ENCODE measurements at places on chromosomes 3 and 15.

GRCh38 chr3:137343283-137343682 lies 385.5 kb downstream of the IL20RB start:
- DNase-seq, result no peak

DNA sequence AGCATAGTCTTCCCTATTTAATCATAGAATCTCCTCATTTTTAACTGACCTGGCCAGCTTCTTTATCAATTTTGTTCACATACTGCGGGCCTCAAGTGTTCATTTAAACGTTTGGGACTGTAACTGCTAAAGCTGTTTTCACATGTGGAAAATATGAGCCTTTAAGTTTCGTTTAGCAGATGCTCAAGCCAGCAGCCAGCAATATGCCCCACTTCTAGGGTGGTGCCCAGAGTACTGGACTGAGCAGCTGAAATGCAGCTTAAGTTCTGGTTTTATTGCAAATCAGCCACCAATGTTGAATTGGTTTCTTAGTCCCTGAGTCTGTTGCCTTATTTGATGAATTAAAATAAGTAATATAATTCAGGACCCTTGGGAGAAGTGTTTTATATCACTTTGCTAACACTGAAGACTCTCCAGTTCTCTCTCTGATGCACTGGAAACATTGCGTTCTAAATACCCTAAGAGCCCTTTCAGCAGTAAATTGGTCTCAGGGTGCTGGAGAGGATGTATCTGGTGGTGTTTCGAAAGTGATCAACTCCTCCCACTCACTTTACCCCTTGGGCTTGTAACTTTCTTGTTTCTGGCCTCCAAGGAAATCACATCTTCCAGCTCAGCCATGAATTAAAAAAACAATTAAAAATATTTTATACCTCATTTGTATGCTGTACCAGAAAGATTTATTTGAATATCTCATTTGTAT lies 61.7 kb downstream of the B3GALNT1 start:
- no peak for DNase-seq

DNA sequence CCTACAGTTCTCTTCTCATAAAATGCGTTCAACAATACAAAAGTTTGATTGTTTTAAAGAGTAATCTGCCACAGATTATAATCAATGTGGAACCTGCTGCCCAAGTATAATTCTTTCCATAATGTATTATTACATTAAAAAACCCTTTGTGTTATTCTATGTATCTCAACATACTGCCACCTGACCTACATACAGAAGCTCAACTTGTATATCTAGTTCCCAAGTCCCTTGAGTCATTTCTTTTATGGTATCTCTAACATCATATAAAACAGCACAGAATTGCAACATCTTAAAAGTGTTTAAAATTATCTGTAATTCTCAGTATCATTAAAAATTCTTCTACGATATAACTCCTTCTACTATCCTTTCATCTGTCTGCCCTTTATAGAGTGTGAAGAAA lies 70.3 kb downstream of the TBL1XR1 start:
- DNase-seq, result no peak

GRCh38 chr15:81939604-81940440 lies 106.0 kb downstream of the MEX3B start:
- DNase-seq, result no peak

DNA sequence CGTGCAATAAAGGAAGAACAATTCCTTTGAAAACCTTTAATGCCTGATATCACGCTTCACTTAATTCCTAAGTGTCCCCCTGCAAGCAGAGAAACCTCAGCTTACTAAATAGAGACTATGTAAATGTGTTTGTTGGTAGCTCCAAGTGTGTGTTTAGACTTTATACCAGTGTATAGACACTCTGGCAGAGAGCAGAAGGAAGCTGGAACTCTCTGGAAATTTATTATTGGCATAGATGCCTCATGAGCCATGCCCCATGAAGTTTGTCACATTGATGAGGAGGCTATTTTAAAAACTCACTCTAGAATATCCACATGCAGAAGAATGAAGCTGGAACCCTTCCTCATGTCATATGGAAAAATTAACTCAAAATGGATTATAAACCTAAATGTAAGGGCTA lies 99.9 kb downstream of the THRB start:
- no peak for DNase-seq

GRCh38 chr3:134621854-134622253 lies 29.0 kb downstream of the KY start:
- no peak for DNase-seq

- DNase-seq, result no peak
Observed at GRCh38 chr3:99751649-99752048, 66.0 kb upstream of the CMSS1 start.

GRCh38 chr3:32360493-32360827 lies 31.2 kb upstream of the CMTM7 start:
- no peak for DNase-seq

DNA sequence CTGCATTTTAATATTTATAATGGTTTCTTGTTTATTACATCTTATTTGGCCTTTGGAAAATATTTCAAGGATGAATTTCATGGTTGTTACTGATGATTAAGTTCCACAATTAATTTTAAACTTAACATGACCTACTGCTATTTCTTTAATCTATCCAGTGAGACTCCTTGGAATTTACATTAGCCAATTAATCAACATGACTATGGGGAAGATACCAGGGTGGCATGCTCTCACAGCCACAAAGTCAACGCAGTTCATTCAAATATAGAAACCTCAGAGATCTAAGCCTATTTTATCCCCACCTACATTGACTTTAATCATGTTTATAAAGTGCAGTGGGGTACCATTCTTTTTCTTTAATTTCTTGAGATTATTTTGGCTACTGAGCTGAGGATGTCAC lies 43.6 kb upstream of the PDZRN3 start:
- no peak for DNase-seq

DNA sequence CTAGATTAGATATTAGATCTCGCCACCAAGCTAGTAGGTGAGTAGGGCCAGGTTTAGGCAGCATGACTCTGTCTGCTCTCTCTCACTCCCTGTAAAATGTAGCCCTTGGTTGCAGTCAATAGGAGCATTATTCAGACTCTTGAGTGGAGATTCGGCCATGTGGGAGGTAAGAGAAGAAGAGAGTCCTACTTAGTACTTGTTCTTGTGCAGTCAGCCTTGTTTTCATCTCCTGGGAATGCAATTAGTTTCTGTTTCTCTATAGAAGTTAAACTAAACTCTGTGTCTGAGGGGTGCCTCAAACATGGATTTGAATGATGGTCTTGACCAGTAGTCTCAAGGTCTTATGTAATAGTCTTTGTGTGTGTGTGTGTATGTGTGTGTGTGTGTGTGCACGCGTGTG lies 229.5 kb upstream of the DPH6 start:
- DNase-seq, result no peak

GRCh38 chr3:114557791-114558190 lies 264.0 kb downstream of the TIGIT start:
- DNase-seq, result no peak

DNA sequence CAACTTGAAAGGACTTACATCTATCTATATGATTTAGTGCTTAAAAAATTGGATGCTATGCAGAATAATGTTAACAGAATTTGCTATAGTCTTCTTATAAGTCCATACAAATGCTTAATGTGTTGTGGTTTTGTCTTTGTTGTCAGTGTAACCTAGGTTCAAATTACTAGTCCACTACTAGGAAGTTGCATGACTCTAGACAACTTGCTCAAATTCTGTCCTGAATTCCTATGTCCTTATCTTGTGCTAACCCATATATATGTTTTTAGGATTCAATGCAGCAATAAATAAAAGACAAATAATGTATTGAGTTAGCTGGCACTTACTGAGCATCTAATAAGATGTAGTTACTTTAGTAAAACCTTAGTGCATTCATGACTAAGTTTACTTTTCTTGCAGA lies 276.5 kb upstream of the KCNMB2 start:
- DNase-seq, result no peak

- no peak for DNase-seq
Observed at GRCh38 chr3:40782111-40782721, 257.5 kb downstream of the ZNF621 start.

GRCh38 chr3:178159691-178160220 lies 376.5 kb upstream of the KCNMB2 start:
- no peak for DNase-seq

- no peak for DNase-seq
Observed at GRCh38 chr3:147680837-147681483, 271.8 kb downstream of the ZIC1 start.

- DNase-seq, result no peak
Observed at GRCh38 chr3:111335512-111336303, 206.3 kb upstream of the CD96 start.

- DNase-seq, result no peak
Observed at GRCh38 chr3:78855190-78855589, 912.6 kb downstream of the ROBO1 start.

DNA sequence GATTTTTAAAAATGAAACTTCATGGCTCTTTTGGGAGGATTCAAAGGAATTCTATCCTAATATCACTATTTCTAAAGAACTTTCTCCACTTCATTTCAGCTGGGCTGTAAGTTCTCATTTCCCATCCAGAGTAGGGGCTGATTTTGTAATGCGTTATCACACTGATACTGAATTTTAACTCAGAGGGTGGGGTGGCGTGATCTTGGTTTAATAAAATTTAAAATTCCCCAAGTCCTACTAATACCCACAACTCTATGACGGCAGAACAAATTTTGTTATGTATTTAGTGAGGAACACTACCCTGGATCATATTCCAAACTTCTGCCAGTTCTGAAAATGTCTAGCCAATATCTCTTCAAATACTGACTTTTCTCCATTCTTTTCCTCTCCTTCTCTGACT lies 92.7 kb downstream of the ASB7 start:
- no peak for DNase-seq

DNA sequence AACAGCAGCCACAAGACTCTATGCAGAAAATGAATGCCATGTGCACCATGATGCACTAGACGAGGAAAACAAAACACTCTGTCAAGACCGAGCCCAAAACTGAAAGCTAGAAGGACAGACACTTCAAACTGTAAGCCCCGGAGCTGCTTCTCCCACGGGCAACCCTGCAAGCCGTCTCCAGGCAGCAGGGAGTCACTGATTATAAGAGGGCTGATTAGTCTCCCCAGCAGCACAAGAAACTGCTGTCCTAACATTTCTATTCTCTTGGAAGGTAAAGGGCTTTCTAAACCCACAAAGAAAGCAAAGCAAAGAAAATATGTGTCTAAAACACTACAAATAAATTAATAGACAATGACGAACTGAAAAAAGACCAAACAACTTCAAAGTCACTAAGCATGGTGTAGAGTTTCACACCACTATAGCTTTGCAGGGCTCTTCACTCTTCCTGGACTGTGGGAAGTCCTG lies 15.5 kb downstream of the TBC1D2B start:
- DNase-seq, result no peak

GRCh38 chr3:188956839-188957489 lies 214.8 kb upstream of the TPRG1 start:
- DNase-seq, result no peak

DNA sequence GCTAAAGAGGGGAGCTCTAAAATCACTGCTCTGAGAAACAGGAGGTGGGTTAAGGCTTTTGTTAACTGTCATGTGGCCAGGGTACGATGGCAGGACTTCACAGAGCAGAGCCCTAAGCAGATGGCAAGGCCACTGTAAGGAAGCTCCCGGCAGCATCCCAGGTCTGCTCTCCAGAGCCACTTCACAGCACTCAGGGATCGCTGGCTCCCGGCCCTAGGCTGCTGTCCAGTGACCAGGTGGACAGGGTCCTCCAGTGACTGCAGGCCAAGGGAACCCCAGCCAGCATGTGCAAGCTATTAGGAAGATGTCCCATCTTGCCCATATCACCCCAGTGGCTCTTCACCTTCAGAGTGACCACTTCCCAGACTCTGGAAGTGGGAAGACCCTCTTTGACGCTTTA lies 10.4 kb downstream of the TMEM41A start:
- no peak for DNase-seq

GRCh38 chr3:120503727-120504616 lies 53.2 kb upstream of the FSTL1 start:
- no peak for DNase-seq

DNA sequence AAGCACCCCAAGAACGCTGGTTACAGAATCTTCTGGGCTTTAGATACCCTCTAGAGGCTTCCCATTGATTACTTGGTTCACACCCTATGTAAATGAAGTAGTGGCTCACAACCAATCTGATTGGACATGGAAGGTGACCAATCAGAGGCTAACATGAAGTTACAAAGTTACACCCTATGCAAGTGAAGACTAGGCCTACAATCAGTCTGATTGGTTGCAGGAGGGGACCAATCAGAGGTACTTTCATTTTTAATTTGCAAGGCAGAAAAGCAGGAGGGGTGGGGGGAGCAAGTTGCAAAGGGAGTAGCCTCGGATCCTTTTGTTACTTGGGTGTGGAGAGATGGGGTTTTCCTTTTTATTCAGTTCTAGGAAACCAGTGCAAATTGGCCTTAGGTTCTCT lies 11.1 kb upstream of the RTP2 start:
- DNase-seq, result no peak

DNA sequence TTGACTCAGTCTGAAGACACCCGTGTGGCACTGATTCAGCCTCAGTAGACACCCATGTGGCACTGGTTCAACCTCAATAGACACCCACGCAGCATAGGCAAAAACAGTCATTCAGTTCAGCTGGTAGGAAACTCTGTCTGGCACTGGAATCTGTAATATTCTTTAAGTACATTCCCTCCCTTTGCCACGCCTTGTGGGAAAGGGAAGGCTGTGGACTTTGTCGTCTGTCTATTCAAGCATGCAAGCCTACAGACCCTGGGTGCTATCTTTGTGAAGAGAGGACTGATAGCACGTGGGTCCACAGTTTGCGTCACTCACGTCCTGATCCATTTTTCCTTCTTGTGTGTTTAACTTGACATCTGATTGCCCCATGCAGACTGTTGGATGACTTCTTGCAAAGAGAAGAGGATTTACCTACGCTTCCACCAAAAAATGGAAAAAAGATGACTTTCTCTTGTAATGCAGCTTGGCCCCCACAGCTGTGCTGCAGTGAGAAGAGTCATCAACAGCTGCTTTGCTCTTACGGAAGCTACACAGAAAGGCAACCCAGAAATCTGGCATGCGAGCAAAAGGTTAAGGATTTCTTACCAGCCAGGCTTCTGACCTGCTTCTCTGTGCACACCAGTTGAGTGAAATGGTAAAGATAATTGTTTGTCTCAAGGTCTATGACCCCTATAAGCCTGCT lies 278.1 kb downstream of the ULK4 start:
- no peak for DNase-seq

DNA sequence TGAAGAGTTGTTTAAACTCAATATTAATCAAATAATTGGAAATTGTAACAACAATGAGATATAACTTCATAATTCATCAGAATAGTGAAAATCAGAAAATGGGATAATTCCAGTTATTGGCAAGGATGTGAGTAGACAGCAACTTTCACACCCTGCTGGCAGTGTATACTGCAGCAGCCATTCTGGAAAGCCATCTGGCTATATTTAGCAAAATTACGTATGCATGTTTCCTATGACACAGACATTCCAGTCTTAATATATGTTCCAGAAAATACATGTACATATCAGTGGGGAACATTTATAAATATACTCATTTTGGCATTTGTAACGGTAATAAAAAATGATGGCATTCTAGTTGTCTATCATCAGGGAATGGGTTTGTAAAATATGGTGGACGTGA lies 564.1 kb downstream of the GBE1 start:
- no peak for DNase-seq

- DNase-seq, result no peak
Observed at GRCh38 chr3:120436523-120437050, 14.2 kb downstream of the FSTL1 start.

- DNase-seq, result no peak
Observed at GRCh38 chr3:43215663-43216275, 70.6 kb upstream of the SNRK start.

GRCh38 chr3:135528413-135529015 lies 437.0 kb upstream of the PPP2R3A start:
- no peak for DNase-seq
